T1000 (cell line): ENCODE measurements at places on chromosomes 2 and 18.

DNA sequence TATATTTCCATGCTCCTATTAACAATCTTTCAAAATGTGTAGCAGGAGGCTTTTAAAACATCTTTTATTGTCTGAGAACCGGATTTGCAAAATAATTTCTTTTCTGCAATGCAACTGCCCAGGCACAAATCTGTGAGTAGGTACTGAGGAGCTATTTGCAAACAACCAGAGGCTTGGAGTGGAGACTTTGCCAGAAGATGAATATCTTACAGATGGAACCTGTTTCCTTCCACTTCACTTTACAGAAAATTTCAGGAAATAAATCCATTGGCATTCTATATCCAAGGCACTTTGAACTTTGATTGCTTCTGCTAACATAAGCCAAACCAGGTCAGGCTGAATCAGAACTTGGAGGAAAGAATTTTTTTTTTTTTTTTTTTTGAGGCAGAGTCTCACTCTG lies 237.4 kb upstream of the REV1 start:
- DNase-seq: no peak

DNA sequence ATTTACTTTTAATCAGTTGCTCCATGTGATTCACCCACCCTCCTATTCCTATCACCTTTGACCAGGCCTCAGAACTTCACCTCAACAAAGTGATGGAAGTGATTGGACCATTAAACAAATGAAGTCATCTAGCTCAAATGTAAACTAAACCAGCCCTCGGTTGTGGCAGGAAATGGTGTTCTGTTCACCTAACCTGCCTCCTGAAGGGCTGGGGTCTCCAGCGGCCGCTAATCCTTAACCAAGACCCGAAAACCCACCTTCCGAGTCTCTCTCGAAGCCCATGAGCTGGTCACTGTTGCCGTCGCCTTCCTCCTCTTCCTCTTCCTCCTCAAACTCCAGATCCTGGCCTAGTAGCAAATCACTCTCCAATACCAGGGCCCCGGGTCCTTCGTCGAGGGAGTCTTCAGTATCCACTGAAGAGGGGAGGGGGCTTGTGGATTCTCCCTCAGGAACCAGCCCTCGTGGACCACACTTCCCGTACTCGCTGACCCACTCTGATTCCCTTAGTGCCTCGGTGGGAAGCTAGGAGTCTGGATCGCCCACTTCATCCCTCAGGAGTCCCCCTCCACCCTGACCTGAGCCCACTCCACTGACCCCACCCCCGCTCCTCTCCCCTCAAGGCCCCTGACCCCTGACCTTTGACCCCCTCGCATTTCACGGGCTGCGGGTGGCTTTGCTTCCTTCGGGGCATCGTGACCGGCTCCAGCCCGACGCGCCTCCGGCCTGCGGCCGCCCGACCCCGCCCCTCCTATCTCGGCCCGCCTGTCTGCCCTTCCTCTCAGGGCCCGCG lies 503 bp downstream of the ZNF513 start:
- no peak for DNase-seq

DNA sequence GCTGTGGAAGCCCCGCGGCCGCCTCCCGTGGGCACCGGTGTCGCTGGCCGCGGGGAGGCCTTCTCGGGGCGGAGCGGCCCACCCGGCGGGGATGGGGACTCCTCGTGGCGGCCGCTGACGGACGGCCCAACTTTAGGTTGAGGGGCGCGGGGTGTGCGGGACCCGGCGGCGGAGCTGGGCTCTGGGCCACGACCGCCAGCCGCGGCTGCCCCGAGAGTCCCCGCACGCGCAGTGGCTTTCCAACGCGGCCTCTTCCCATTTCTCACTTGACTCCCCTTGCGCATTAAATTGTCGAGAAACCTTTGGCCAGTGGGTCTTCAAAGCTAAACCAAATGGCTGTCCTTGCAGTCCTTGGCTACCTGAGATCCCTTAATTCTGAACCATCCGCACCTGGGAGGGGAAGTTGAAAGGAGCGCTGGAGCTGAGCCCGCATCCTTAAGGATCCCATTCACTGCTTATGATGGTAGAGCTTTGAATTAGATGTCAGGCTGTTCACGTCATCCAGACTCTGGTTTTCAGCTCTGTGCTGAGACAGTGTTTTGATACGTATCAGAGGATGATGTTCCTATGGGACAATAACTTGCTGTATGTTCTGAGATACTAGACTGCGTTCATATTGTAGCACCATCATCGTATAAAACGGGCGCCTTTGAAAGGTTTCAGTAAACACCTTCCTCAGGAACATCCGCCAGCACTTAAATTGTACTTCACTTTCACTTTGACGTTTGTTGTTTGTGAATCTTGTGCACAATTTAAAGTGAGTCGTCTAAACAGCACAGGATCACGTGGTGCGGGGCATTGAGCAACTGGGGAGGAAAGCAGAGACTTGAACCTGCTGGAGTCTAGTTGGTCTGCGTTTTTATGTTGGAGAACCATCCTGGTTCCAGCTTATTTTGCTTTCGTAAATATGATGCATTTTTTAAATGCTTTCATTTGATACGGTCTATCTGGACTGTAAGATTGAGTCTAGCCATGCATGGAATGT lies 874 bp downstream of the CLIP4 start:
- no peak for DNase-seq

GRCh38 chr2:156589381-156590079 lies 153.4 kb downstream of the GPD2 start:
- no peak for DNase-seq

GRCh38 chr18:63550068-63550467 lies 7.9 kb downstream of the SERPINB12 start:
- no peak for DNase-seq

- DNase-seq: no peak
These were observed 656 bp downstream of the TBC1D8 start for GRCh38 chr2:101150306-101151145.

- no peak for DNase-seq
These were observed 297.2 kb downstream of the NDUFA10 start for GRCh38 chr2:239727776-239728600.

- DNase-seq: no peak
These were observed 22.1 kb downstream of the COL5A2 start for GRCh38 chr2:189157456-189157855.

DNA sequence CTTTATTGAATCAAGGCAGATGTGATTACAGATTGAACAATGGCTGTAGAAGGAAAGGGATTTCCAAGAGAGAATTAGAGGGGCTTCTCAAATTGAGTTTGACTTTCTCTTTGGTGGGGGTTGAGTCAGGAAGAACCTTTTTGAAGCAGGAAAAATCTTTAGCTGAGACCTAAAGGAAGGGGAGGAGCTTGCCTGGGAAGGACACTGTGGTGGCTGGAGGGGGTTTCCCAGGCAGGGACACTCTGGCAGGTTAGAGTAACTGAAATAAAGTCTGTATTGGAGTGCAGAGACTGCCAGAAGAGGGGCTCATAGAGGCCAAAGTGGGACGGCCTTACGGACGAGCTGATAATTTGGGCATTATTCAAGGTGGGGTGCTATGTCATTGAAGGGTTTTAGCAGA lies 69.3 kb downstream of the NEDD4L start:
- no peak for DNase-seq

DNA sequence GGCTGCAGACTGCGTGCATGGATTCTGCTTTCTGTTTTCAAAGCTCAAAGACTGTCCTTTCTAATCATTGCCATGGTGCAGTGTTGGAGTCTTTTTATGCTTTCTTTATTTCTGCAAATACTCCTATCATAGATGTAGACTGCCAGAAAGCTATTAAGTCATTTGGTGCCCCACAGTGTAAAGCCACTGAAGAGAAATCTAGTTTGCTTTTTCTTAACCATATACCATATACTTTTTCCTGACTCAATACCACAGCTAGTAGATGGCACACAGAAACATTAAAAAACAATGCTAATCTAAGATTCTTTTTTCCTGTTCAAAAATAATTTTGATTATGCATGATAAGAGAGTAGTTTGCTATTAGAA lies 109.9 kb upstream of the RAB27B start:
- no peak for DNase-seq

GRCh38 chr2:164841719-164842623 lies at the start of gene COBLL1:
COBLL1 (minus strand) TSS chr2:164841823; CDS start chr2:164841196, 627 bp downstream.
- DNase-seq: peak; percentile 47

GRCh38 chr2:6926071-6926732 lies 9.0 kb downstream of the RNF144A start:
- no peak for DNase-seq

GRCh38 chr2:107222466-107222865 lies 336.5 kb upstream of the ST6GAL2 start:
- DNase-seq: no peak

- no peak for DNase-seq
These were observed 19.2 kb downstream of the ATOH8 start for GRCh38 chr2:85772841-85773491.

GRCh38 chr2:57894381-57894780 lies 152.2 kb upstream of the VRK2 start:
- DNase-seq: no peak

DNA sequence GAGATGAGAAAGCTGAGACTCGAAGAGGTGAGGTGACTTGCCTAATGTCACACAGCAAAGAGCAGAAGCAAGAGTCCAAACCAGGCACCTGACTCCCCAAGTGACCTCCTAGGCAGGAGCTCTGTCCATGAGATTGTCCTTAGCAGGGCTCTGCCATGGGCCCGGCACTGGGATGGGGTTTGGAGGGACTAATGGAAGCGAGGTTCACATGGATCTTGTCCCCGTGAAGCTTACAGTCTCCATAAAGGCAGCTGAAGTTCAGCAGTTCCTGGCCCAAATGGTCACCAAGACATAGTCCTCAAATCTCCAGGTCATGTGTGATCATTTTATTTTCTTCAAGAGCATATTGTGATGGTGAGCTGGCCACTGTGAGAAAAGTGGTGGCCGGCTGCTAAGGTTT lies 57.0 kb upstream of the AFF3 start:
- DNase-seq: no peak

DNA sequence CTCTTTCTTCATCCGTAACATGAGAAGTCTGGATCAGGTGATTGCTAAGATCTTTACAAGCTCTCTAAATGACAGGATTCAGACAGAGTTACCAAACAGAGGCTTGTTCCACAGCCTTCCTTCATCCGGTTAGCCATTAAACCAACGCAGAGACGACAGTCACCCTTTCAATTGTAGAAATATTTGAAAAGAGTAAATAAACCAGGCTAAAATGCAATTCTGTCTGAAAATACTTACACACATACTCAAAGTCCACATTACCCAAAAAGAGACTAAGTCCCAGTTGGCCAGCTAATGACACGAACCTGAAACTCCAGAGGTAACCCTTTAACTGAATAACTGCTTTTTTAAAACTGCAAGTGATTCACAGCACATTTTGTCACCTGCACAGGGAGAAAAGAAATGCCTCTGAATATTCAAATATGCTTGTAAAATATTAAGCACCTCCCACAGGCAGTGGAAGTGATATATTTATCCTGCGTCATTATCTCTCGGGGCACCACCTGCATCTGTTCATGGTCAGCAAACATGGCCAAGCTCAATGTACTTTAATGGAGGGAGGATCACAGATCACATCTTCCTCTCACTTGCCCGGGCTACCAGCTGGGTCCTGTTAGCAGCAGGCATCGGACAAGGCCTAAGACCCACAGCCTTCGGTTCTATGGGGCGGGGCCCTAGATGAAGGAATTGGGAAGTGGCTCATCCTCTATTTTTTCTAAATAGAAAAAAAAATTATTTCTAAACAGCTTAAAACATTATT lies 38.8 kb upstream of the DNER start:
- DNase-seq: no peak

GRCh38 chr18:50159654-50160046 lies 35.3 kb downstream of the MYO5B start:
- no peak for DNase-seq

DNA sequence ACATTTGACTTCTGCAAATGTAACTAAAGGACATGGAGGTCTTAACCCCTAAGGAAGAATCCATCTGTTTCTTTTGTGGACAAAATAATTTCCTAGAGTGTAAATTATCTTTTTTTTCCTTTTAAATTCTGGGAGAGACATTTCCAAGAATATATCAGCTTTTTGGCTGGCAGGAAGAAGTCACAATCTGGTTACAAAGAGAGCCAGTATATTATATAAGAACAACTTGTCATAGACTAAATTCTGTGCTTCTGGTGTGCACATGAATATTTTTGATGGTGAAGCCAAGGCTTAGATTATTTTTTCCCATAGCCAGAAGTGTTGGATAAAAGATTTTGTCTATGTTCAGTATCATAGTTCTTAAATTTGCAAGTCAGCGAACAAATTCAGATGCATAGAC lies 500.6 kb downstream of the XIRP2 start:
- no peak for DNase-seq

DNA sequence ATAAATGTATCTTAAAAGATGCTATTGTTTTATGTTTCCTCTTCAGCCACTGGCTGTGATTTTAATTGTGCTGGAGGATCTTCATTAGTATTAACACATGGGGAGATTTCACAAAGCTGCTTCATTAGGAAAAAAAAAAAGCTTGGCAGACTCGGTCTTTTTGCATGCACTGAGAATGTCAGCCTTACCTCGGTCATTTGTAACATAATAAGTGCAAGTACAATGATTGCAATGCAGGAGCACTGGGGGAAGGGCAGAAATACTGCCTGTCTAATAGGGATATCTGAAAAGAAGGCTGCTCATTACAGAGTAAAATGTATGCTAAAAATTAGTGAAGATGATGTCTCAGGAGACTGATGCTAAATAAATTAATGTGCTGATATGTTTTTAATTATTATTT lies 1.3 kb upstream of the BAZ2B start:
- DNase-seq: no peak

- DNase-seq: no peak
These were observed 8.7 kb downstream of the CNRIP1 start for GRCh38 chr2:68311033-68311432.

GRCh38 chr18:39225373-39225772 lies 1659.8 kb upstream of the CELF4 start:
- no peak for DNase-seq

DNA sequence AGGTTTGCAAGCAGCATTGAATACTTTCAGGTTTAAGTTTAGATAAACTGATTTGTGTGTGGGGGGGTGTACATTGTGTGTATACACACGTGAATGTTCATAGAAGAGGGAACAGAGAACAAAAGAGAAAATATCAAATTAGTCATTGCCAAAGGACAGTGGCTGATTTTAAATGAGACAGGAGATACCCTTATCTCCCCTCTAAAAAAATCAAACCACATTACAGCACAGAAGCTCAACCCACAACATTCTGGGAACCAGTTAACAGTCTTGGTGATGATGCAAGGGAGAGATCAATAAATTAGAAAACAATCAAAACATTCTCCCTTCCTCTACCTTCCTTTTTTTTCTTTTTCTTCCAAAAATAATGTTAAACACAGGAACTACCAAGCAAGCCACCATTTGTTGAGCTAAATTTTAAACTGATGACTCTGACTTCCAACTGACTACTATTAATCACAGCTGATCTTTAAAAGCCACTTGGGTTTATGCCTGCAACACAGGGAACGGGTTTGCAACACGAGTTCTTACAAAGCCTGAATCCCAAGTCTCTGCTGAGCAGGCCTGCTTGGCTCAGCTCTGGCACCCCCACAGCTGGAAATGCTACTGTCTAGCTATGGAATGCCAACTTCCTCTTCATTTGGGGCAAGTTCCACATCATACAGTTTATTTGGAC lies 119.2 kb upstream of the ACVR1C start:
- DNase-seq: no peak

- DNase-seq: no peak
These were observed 590.9 kb downstream of the IRS1 start for GRCh38 chr2:226208726-226209125.
